Stimulated activated CD4-positive, alpha-beta T cell treated with anti-CD3 and anti-CD28 coated beads, Interleukin-12 subunit alpha, Interleukin-12 subunit beta, amount 100 ng/mL, for 48 hours (primary cell): ENCODE measurements at places on chromosomes 1 and 21.
A peak's percentile ranks its signal among the peaks of the same experiment; 100 is the strongest.

DNA sequence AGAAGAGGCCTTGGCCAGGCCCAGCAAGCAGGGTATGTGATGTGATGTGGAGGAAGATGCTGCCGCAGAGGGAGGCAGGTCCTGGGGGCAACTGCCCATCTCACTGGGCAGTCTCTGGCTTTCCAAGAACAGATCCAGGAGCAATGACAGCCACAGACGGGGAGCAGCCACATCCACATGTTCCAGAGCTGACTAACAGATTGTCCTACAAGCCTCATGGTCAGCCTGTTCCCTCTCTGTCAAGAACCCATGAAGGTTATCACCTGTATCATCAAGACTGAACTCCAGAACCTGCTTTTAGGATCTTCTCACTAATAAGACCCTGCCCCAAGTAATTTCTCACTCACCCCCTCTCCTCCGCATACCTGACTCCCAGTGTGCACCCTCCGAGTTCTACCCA lies 187.8 kb downstream of the RUNX1 start:
- no peak for DNase-seq

- no peak for DNase-seq
These were observed 98.0 kb upstream of the CDC42BPA start for GRCh38 chr1:227416156-227416830.

DNA sequence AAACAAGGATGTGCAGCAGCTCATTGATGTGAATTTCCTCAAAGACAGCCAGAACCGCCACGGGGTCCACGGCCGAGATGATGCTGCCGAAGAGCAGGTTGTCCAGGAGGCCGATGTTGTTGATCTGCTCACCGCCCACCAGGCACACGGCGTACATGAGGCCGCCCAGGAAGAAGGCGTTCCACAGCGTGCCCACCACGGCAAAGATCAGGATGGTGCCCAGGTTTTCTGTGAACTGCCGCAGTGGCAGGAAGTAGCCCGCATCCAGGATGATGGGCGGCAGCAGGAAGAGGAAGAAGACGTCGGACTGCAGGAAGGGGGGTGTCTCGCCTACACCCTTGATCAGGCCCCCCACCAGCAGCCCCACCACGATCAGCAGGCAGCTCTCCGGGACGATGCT lies 41.1 kb downstream of the SLC9A1 start:
- DNase-seq = no peak

DNA sequence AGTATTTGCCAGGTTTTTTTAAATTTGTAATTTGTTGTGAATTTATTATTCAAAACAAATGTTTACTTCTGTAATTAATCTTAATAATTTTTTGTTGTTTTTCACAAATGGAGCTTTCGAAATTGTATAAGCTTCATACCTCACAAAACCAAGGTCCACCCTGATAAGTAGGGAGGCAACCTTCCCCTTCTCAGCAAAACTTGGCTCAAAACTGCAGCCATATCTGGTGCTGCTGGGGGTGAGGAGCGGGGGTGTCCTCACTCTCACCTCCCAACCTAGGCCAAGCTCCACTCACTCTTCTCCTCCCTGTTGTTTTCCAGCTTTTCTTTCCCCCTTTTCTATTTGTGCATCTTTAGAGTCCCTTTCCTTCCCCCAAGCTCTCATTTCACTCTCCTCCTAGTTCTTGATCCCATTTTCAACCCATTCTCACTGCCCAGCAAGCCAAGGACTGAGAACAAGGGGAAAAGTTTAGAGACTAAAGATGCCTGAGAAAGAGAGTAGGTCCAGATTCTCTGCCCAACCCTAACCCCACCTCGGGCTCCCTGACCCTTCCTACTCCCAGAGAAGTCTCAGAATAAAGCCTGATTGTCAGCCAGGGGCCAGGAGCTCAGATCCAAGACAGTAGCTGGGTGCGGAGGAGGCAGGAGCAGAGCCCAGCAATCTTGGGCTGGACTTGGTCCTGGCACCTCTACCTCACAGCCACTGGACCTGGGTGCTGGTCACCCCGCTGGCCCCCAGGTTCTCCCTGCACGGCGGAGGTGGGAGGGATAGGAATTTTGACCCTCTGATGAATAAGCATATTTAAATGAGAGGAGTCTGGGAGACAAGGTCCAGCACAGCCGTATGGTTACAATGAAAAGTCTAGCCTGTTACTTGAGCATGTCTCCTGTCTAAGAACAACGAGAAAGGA lies 8.3 kb upstream of the CFAP45 start:
- DNase-seq = no peak

DNA sequence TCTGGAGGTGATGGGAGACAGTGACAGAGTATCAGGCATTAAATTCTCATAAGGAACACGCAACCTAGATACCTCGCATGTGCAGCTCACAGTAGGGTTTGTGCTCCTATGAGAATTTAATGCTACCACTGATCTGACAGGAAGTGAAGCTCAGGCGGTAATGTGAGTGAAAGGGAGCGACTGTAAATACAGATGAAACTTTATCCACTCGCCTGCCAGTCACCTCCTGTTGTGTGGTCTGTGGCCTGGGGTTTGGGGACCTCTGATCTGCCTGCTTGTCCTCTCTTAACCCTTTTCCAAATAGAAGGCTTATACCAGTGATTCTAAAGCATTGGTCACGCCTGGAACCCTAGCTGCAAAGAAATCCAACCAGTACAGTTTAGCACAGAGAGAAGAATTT lies 15.3 kb downstream of the GABPA start:
- DNase-seq = no peak

GRCh38 chr1:201825245-201825644 lies 3.7 kb upstream of the IPO9 start:
- no peak for DNase-seq

DNA sequence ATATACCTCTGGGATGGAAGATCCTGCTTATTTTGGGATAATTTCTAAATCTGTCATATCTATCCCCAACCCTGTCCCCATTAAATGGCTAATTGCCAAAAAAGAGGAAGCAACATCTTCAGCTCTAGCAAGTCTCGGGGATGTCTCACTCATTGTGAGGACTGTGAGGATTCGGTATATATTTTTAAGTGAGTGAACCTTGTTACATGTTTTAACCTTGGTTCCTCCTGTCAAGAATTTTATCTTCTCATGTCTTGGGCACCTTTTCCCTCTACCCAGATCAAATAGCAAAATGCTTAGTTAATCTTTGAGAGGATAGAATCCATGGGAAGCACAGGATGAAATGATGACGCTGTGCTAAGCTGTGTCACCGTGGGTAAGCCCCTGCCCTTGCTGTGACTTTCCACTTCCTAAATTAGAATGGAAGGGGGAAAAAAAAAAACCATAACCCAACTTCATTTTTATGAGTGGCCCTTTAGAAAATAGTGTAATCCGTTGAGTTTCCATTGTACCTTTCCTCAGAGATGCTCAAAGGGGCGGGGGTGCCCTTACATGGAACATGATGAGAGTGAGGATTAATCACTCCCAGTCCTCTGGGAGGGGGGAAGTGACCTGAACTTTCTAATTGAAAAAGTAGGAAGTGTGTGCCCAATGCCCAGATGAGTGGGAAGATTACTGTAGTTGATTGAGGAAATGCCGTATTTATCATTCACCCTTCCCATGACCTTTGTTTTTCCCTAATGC lies 7.6 kb downstream of the ATP1A1 start:
- no peak for DNase-seq

DNA sequence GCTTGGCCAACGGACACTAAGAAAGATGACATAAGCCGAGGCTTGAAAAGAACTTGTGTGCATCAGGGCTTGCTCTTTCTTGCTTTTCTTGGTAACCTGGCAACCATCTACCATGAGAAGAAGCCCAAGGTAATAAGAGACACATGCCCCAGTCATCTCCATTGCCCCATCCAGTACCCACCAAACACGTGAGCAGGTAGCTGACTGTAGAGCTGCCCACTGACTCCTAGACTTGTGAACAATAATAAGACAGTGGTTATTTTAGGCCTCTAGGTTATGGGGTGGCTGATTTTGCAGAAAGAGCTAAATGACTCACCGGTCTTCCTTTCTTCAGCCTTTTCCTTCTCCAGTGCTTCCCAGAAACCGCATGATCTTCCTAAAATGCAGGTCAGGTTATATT lies 105.0 kb upstream of the JUN start:
- no peak for DNase-seq

DNA sequence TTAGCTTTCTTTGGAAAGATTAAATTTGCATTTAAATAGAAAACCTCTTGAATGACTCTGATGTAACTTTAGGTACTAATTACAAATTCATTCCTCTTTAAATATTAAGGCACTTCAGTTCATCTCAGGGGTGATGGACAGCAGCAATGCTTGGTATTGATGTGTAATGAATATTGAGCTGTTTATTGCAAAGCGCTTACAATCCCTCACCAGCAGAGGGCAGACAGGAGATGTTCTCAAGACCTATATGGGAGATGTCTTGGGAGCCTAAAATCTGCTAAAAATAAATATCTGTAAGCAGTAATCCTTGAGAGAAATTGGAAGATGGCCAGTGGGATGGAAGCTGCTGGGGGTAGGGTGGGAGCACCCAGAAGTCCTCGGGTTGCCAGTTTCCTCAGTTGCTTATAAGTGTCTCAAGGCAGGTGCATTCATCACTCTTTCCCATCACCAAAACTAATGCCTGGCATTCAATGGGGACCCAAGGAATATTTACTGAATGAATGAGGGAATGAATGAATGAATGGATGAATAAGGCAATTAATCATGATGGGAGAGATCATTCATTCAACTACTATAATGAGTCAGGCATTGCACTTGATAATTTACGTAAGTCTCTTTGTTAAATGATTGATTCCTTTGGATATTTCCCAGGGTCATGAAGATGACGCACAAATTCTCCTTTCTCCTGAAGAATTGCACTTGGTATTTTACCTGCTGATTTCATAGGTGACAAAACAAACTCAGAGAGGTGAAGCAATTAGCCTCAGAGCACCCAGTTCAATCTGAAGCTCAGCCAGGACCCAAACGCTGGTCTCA lies 2.3 kb downstream of the KLHDC8A start:
- peak; percentile 20 for DNase-seq

- DNase-seq = no peak
These were observed 32.0 kb downstream of the ZBTB17 start for GRCh38 chr1:15943992-15944307.
